Esophagus squamous epithelium (tissue), 5 donors: ENCODE measurements at places on chromosomes 11 and 22.

DNA sequence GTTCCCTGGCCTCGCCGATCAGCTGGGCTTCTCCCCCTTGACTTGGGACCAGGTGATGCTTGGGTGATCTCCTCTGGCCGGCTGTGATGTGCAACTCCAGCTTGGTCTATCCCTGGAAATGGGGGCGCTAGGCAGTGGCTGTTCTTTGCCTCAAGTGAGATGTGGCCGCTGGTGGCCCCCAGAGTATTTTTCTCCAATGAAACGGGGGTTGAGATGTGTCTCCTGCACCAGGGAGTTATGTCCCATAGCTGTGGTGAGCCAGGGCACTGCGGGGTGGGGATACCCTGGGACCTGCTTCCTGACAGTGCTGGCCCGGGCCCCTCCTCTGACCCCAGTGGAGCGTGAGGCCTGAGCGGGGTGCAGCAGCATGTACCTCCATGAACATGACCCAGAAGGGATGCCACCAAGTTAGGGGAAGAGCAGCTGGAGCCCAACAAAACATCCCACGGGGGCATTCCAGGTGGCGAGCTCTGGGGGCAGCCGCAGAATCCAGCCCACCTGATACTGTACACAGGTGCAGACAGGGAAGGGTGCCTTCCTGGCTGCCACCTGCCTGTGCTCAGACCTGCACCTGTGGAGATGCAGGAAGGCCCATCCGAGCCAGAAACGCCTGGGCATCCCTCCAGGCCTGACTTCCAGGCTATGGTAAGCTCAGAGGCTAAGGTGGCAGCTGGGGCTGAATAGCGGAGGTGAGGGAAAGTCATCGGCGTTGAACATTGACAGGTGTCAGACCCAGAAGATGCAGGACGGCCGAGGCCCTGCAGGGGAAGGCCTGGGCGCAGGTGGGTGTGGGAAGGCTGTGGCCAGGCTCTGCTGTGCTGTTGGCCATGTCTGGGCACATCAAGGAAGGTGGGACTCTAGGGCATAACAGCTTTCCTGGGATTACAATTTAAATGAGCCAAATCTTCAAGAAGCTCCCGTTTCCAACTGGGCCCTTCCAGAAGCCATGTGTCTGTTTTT is 97.3 kb downstream of the CTTN start:
- no peak for DNase-seq

DNA sequence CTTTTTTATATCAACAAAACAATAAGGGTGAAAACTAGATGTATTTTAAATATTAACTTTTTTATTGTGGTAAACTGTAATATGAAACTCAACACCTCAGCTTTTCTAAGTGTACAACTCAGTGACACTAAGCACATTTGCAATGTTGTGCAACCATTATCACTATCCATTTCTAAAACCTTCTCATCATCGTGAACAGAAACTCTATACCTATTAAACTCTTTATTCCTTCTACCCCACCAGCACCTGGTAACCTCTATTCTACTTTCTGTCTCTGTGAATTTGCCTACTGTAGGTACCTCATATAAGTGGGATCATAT is 9.4 kb downstream of the HORMAD2 start:
- DNase-seq: no peak

GRCh38 chr11:128055576-128056217 is 531.7 kb downstream of the ETS1 start:
- DNase-seq: no peak

- no peak for DNase-seq
Measured at GRCh38 chr11:72553706-72554105, 119.4 kb upstream of the CLPB start.

- no peak for DNase-seq
Measured at GRCh38 chr11:75476739-75477613, 44.0 kb upstream of the KLHL35 start.

- DNase-seq: no peak
Measured at GRCh38 chr11:1231396-1232020, 8.6 kb downstream of the MUC5B start.

- no peak for DNase-seq
Measured at GRCh38 chr22:47329727-47330650, 567.5 kb downstream of the TBC1D22A start.

- no peak for DNase-seq
Measured at GRCh38 chr11:110447343-110447742, 17.6 kb downstream of the FDX1 start.

GRCh38 chr22:30016596-30016995 is 63.7 kb upstream of the HORMAD2 start:
- DNase-seq: no peak

- no peak for DNase-seq
Measured at GRCh38 chr11:70597751-70598625, 199.7 kb downstream of the CTTN start.

DNA sequence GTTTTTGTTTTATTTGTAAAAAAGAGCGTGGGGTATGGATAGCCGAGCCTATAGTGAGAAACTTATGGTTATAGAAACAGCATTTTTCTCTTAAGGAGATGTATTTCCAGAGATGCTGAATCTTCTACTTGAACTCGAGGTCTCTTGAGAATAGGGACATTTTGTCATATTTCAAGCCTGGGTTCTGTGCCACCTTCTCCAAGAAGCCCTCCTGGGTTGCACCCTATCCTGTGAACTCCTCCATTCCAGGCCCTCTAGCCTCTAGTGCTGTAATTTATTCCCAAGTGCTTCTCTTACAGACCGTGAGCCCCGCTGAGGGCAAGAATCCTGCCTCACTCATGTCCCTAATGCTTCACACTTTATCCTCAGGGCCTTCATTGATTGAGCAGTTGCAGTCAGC is 108.6 kb downstream of the KIAA1671 start:
- DNase-seq: no peak

GRCh38 chr11:101718402-101718801 is 134.6 kb upstream of the TRPC6 start:
- DNase-seq: no peak

DNA sequence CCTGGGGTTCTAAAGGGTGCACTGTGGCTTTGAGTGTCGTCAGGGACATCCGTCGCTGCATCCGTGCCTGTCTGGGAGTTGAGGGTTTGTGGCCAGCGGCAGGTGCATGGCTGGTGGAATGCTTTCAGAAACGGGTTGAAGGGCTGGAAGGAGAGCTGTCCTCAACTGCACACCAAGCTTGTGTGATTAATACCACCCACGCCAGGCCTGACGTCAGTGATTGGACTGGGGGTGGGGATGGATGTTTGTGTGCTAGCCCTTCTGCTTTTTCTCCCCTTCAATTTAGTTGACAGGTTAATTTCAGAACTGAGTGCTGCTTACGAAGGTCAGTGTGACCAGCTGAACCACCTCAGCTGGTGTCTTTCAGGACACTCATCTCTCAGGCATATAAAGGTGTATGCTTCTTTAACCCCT is 3.2 kb upstream of the GAB2 start:
- no peak for DNase-seq

DNA sequence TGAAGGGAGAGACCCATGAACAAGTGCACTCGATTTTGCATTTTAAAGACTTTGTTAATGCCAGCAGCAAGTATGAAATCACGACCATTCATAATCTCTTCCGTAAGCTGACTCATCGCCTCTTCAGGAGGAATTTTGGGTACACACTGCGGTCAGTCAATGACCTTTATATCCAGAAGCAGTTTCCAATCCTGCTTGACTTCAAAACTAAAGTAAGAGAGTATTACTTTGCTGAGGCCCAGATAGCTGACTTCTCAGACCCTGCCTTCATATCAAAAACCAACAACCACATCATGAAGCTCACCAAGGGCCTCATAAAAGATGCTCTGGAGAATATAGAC is 5.9 kb downstream of the SERPIND1 start:
- no peak for DNase-seq

- no peak for DNase-seq
Measured at GRCh38 chr11:13009921-13010748, 1.0 kb downstream of the RASSF10 start.

GRCh38 chr11:98180921-98181320 is 839.8 kb upstream of the CNTN5 start:
- DNase-seq: no peak

- DNase-seq: no peak
Measured at GRCh38 chr22:17842386-17842785, 68.1 kb upstream of the BID start.

DNA sequence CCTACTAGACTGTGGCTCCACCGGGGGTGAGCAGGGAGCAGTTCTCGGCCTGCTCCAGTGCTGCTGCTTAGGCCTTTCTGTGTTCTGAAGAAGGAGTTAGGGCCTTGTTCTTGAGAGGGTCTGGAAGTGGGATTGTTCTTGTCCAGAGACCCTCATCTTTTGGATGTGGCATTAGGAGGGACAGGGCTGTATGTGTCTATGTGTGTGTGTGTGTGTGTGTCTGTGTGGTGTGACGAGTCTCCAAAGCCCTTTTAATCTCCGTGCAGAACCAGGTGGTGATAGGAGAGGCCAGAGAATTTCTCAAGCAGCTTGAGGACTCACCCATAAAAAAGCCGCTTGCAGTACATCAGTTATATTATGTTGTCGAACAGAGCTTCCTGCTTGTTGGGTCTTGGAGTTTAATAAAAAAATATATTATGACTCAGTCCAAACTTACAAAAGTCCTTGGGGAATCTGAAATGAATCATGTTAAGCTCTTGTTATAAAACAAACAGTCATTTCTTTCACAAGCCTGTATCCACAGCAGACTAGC is 196.5 kb downstream of the TENM4 start:
- DNase-seq: no peak

DNA sequence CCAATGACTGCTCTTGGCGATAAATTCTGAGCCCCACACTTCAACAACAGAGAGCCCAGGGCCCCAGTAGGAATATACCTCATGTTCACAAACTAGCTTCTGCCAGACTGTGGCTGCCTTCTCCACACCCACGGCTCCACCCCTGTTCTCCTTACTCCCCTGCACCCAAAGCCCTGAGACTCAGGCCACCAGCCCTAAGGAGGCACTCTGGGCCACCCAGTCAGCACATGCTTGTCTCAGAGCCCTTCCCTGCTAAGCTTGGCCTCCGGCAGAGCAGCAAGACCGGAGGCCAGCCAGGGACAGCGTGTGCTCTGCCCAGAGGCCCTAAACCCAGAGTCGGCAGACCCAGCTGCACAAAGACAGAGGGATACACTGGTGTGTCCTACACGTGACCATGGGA is 27.9 kb downstream of the SPATA19 start:
- DNase-seq: no peak

GRCh38 chr11:28697920-28698827 is 590.0 kb downstream of the METTL15 start:
- no peak for DNase-seq

DNA sequence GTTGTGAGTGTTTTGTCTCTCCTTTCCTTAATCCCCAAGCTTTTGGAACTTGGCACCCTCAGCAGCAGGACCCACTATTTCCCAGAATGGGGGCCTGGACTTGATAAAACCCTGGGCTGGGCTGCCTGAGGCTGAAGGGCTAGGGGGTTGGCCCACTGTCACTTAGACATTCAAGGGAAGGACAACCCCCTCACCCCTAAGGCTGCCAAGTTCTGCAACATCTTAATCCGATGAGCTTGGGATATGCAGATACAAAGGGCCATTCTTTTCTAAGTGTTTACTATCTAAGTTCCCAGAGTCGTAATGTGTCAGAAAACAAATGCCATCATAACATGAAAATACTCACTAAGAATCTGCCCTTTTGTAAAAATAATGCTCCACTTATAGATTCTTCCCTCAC is 42.9 kb downstream of the IRAG1 start:
- no peak for DNase-seq

GRCh38 chr22:28025333-28025732 is 106.3 kb upstream of the PITPNB start:
- no peak for DNase-seq

DNA sequence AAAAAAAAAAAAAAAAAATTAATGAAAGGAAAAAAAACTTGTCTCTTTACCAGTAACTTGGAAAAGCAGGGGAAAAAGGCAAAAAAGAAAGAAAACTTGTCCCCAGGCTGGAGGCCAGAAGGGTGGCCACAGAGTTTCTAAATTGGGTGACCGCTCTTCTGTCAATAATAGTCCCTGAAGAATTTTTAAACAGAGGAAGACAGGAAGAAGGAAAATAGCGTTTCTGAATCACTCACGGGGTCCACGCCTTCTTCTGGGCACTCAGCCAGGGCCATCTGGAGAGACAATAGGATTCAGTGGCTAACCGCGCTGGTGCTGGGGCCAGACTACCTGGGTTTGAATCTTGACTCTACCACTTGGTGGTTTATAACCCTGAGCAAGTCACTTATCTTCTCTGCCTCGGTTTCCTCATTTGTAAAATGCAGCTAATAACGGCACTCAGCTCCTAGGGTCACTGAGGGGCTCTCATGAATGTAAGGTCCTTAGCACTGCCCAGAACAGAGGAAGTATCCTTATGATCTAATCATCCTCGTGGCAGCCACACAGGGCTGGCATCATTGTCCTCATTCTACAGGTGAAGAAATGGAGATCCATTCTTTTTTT is 7.0 kb downstream of the C11orf86 start:
- DNase-seq: peak; percentile 7

GRCh38 chr22:38753948-38754750 is 1.6 kb downstream of the SUN2 start:
- DNase-seq: peak; percentile 20

GRCh38 chr11:75591966-75592365 is 29.9 kb downstream of the SERPINH1 start:
- DNase-seq: no peak

DNA sequence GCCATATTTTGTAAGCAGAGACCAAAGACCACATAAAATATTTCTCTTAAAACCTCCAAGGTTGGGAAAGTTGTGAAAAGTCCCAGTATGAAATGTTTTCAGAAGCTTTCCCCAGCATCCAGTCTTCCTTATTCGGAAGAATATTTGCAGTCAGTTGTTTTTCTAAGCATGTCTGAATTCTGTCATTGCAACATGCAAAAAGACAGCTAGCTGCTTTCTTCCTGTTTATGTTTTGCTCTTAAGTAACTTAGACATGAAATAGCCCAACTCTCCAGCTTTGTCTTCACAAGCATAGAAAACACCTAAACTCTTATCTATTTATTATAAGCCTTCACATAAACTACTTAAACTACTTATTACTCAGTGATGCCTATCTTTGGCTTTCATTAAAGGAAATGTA is 57.9 kb upstream of the MMP13 start:
- no peak for DNase-seq

DNA sequence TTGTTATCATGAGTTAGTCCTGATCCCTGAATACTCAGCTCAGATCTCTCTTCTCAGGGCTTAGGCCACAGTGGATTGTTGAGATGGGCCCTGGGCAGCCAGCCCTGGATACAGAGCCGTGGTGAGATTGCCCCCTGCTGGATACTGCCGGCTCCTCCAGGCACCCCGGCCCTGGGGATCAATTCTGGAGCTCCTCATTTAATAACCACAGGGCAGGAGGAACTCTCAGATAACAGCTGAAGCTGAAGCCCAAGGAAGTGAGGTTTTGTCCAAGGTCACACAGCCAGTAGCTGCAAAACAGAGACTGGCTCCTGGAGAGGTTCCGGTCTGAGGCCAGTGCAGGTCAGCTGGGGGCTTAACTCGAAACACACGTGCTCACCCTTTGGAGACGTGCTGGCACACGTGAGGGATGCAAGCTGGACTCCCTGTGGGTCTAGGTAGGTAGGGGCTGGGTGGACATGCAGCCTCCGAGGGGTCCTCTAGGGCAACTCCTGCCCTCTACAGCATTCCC is 16.0 kb downstream of the USH1C start:
- no peak for DNase-seq
